RPMI7951 (cell line): ENCODE measurements at places on chromosomes 16 and 17.

DNA sequence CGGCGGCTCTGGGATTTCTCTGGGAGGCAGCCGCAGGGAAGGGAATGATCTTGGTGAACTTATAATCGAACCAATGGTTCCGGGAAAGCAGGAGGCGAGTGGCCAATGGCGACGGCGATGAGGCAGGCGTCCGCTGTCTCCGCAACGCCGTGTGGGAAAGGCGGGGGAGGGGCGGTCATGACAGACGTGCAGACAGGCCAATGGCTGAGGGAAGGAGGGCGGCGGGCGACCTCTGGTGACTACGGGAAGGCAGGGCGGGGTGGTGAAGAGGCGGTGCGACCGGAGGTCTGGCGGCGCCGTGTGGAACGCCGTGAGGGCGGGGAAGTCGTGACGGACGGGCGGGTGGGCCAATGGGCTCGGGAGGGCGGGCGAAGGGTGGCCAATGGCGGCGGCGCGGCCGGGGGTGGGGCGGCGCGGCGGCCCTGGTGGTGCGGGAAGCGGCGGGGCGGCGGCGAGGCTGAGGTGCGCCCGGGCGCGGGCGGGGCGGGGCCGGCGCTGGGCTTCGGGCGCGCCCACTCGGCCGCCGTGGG, at the start of gene RAB40C:
Gene RAB40C (plus strand): TSS at position 409 of the 530 bp plus-strand sequence. CDS start 226 bp downstream, outside the sequence.
- DNase-seq = peak; percentile 93

GRCh38 chr17:57811638-57812280, 38.1 kb downstream of the MRPS23 start:
- no peak for DNase-seq

DNA sequence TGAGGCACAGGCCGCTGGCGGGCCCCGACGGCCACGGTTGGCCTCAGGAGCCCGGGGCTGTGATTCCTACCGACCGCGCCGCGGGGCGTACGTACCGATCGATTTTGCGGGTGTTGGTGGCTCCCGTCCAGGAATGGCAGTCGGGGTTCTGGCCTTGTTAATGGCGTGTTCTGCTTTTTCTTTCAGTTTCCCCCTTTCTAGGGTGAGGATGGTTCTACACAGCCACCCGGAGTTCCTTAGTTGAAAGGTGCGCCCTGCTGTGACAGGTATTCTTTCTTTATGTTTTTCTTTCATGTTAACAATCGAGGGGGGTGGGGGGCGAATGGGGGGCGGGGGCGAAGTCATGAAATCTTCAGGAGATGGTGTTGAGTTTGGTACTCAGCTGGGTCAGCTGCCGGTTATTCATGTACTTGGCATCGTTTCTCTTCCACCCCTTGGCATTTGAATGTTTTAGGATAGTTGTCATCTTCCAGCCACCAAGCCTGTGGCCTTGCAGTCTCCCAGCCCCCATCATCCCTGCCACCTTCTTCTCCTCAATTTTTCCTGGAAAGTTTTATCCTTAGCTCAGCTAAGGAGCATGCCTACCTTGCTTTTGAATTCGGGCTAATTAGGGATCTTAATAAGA, 802 bp downstream of the CYLD start:
- peak; percentile 56 for DNase-seq

GRCh38 chr17:20924306-20924705, 118.5 kb downstream of the USP22 start:
- no peak for DNase-seq

DNA sequence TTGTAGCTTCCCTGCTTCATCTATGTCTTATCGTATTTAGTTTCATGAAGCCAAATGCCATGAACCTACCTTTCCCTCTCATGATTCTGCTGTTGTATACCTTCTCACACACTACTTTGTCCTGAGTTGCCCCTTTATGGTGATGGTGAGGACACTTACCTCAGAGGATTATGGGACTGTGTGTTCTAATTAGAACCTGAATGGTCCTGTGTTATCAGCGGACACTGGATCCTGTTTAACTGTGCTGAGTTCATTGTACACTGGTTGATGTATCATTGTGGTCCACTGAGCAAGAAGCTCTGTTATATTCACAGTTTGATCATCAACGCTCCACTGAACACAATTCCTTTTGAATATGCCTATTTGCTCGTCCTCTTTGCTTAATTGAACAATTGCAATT, 343.0 kb downstream of the RBFOX1 start:
- no peak for DNase-seq

DNA sequence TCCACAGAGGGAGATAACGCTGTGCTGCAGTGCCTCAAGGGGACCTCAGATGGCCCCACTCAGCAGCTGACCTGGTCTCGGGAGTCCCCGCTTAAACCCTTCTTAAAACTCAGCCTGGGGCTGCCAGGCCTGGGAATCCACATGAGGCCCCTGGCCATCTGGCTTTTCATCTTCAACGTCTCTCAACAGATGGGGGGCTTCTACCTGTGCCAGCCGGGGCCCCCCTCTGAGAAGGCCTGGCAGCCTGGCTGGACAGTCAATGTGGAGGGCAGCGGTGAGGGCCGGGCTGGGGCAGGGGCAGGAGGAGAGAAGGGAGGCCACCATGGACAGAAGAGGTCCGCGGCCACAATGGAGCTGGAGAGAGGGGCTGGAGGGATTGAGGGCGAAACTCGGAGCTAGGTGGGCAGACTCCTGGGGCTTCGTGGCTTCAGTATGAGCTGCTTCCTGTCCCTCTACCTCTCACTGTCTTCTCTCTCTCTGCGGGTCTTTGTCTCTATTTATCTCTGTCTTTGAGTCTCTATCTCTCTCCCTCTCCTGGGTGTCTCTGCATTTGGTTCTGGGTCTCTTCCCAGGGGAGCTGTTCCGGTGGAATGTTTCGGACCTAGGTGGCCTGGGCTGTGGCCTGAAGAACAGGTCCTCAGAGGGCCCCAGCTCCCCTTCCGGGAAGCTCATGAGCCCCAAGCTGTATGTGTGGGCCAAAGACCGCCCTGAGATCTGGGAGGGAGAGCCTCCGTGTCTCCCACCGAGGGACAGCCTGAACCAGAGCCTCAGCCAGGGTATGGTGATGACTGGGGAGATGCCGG, 769 bp downstream of the CD19 start:
- DNase-seq = no peak

- no peak for DNase-seq
Observed at GRCh38 chr16:81477697-81478693, 33.4 kb downstream of the CMIP start.

DNA sequence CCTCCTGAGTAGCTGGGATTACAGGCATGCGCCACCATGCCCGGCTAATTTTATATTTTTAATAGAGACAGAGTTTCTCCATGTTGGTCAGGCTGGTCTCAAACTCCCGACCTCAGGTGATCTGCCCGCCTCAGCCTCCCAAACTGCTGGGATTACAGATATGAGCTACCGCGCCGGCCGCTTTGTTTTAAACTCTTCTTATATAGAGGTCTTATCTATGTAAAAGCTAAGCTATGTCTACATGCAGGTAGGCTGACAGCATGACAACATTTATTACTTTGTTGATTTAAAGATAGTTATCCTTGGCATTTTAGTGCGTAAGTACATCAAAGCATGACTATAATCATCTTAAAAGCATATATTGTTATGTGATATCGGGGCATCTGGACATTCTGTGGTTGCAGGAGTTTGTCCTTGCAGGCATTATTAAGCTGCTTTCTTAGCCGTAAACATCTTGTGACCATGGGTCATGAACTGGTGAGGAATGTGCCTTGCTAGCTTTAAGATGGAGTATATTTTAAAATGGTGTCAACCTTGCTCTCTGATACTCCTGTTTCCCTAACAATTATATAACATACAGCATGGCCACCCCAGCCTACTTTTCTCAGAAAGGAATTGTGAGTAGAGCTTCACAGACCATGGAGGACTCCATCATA, 45.8 kb upstream of the TAOK1 start:
- no peak for DNase-seq

GRCh38 chr17:66547151-66547865, 244.9 kb downstream of the PRKCA start:
- DNase-seq = no peak
